ENCODE measurements at places on chromosomes 6 and 20.

- no peak for DNase-seq
Measured at GRCh38 chr6:111523484-111524167, 40.6 kb upstream of the REV3L start.

DNA sequence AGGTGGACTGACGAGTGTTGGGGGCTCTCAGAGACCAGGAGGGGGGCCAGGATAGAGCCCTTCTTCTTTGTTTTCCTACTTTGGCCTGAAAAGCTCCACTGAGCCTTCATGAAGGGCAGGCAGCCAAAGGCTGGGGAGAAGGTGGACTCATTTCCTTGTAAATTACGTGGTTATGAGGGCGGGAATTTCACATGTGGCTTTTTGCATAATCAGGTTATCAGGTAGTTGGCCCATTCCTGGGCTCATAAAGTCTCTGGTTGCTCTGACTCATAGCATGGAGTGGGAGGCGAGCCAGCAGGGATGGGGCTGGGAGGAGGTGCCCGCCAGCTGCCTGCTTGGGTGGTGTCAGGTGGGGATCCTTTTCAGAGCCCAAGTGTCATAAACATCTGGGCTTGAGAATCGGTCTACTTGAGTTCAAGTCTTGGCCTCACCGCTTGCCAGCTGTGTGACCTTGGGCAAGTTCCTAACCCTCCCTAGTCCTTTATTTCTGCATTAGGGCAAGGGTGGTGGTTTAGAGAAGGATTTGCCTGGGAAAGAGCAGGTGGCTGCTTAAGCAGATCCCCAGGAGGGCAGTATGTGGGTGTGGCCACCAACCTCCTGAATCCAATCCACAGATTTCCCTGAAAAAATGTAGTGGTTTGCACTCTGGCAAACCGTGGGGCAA lies 26.5 kb upstream of the RNF24 start:
- no peak for DNase-seq

DNA sequence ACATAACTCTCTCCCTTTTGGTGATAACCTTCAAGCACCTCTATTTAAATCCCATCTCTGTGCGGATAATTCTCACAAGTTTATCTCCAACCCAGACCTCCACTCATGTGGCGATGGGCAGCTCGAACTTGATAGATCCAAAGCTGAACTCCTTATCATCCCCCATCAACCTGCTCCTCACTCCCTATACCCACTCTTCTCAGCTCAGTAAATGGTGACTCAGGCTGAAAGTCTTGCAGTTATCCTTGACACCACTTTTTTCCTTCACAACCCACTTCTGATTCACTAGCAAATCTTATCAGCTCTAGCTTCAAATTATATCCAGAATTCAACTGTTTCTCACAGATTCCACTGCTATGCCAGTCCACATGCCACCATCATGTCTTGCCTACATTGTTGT lies 155.3 kb upstream of the STXBP5 start:
- no peak for DNase-seq

GRCh38 chr6:74568861-74569260 lies 637.0 kb downstream of the COL12A1 start:
- no peak for DNase-seq

- DNase-seq, result no peak
Measured at GRCh38 chr20:47263080-47263464, 93.4 kb downstream of the ZMYND8 start.

GRCh38 chr6:28657769-28658465 lies 132.2 kb downstream of the GPX5 start:
- no peak for DNase-seq
